ENCODE measurements at places on chromosomes 6 and 20.

DNA sequence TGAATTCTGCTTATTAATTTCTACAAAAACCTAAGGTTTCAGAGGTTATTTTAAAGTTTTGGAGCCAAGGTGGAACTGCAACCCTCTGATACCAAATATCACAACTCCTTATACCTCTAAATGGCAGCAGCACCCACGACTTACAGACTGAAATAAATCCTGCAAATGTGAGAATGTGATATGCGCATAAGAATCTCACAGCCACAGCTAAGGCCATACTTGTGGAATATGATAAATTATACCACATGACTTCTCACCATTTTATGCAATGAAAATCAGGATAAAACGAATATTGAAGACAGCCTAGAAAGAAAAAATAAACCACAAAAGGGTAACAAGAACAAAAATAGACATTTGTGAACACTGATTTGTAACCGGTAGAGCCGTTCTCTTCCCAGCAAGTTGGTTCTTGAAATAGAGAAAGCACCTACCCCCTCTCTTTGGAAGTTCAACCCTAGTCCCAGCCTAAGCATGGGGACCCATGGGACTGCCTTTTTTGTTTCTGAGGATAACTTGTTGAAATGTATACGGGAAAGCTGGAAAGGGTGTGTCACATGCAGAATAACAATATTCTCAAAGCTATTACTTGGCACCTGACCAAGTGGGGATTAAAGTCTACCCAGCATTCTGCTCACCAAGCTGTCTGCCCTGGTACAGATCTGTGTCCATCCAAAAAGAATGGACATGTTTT is 47.1 kb upstream of the MCM9 start:
- no peak for DNase-seq

DNA sequence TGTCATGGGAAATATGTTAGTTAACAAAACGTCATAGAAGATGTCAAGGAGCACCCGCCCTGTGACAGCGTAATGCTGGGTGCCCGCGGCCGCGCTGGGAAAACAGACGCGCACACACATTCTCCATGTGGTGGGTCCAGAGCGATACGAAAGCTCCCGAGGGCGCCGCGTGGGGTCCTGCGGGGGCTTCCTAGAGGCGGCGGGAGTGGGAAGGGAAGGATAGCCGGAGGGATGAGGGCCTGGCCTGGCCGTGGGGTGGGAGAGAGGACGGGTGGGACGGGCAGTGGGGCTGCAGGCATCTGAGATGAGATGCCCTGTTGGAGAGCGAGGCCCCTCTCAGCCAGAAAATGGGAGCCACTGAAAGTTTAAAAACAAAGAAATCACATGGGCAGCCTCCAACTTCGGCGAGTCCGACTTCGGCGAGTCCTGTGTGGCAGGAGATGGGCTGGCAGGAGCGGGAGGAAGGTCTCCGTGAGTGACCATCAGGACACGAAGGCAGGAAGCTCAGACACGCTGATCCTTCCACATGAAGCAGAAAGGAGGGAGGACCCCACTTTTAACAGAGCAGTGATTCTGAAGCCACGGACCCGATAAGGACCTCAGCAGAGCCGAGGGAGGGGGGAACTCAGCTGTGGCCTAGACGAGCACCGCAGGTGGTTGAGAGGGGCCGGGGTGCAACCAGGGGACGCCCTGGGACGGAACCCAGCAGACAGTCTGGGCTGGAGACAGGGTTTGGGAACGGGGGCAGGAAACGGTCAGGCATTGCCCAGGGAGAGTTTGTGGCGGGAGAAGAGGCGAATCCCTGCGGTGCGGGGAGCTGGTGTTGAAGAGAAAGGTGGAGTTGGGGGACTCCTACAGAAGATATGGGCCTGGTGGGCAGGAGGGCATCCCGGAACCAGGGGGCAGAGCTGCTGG is 114.1 kb upstream of the FRMD1 start:
- no peak for DNase-seq

DNA sequence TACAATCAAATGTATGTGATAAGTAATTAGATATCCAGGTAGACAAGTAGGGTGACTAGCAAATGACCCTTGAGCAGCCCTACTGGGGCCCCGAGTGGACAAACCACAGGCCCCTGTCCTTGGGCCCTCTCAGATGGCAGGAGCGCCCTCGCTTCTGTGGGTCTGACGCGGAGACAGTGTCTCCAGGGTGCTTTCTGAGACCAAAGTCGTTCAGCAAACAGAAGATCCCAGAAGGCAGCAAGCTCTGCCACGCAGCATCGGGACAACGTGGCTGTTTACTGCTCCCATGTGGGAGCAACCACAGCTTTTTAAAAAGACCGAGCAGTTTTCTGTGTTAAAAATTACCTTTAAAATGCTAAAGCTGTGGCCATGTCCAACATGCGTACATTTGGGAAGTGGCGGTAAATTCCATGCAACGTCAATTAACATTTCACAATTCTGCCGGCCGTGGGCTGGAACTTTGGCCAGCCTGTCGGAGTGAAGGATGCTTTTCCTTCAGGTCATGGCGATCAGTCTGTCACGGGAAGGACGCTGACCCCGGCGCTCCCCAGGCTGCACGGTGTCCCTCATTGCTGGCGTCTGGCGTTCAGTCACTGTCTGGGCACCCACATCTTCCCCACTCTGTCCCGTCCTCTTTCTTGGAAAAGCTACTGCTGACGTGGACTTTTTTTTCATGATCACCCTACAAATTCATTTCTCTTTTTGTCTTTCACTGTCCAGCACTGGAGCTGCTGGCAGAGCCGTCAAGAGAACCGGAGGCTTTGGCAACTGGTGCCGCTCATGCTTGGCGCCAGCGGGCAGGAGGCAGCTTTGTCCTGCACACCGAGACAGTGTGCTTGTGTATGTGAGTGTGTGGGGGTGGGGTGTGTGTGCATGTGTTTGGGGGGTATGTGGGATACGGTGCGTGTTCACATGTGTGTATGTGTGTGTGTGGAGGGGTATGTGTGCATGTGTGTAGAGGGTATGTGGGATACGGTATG is 293.1 kb downstream of the CDH4 start:
- no peak for DNase-seq

DNA sequence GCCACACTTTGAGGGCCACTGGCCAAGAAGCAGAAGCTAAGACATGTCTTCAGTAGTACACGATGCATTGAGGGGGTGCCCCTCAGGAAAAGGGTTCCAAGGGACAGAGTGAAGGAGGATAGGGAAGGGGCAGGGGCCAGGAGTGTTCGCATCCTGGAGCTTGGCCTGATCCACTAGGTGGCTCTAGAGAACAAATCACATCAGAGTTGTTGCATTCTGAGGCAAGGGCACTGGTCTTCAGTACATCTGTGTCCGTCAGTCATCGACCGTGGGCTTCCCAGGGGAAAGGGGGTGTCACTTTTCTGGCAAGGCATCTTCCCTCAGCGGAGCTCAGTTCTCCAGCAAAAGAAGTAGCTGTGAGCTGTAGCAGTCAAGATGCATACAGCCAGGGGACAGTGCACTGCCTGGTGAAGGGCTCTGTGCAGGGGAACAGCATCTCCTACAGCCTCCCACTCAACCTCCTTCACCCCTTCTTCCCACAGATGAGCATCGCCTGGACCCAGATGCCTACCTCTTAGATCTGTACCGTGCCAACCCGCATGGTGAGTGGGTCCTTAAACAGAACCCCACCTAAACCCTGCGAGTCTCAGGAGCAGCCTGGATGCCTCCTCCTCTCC is 47.8 kb downstream of the ARHGAP40 start:
- DNase-seq, result peak; percentile 4

DNA sequence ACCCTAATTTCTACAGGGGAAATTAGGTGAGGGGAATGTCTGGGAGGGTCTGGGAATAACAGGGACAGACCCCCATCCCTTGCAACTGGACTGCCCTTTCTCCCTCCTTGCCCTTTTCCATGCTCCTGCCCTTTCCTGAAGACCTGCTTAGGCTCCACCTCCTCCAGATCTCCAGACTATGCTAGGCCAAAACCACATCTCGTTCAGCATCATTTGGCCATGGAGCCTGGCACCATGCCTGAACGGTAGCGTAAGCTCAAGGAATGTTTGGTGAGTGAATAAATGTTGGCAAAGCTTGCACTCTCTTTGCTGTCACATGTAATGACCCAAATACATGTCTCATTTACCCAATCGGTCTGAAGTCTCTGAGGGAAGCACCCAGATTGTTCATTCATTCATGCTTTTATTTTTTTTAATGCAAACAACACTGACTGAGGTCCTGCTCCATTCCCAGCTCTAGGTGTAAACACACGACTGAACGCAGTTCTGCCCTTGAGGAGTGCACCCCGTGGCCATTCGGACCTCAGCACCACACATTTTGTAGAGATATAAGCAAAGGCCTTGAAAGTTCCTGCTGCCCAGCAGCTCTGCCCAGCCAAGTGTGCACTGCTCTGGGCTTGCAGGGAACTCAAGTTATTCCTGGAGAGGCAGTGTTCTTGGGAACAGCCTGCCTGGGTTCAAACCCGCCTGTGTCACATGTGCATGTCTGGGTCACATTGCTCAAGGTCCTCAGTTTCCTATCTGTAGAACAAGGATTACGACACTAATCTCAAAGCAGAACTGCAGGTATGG is 1.1 kb upstream of the GRM4 start:
- DNase-seq, result no peak

DNA sequence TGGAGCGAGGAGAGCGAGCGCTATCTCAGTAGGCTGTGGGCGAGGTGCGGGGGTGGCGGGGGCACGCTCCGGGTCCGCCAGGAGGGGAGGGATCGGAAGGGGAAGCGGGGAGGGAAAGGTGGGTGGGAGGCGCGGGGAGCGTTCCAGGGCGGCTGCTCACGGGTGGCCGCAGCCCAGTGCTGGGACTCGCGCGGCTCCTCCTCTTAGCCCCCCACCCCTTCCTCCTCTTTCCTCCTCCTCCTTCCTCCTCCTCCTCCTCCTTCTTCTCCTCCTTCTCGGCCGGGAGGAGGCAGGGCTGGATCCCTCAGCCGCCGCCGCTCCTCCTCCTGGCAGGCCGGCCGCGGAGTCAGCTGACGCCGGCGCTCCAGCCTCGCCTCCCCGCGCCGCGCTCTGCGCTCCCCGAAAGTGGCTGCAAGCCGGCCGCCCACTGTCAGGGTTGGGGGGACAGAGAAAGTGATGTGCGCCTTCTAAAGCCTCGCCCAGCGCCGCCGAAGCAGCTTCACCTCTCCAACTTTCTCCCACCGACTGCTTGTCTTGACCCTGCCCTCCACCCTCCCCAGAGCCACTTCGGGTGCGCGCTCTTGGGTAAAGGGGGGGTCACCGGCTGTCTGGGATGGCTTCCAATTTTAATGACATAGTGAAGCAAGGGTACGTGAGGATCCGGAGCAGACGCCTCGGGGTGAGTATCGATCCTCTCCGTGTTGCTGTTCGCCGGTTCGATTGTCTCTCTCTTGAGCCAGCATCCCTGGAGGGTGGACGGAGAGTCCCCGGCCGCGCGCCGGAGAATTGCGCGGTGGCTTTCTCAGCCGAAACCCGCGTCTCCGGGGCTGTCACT is at the start of gene DOK5:
Gene DOK5 (plus strand): TSS at position 260 of the 835 bp plus-strand sequence. CDS start 354 bp downstream, at position 614.
- no peak for DNase-seq

GRCh38 chr6:15430186-15430585 is 184.3 kb downstream of the JARID2 start:
- no peak for DNase-seq

GRCh38 chr6:52617087-52617486 is 40.2 kb upstream of the TRAM2 start:
- no peak for DNase-seq

GRCh38 chr20:51366155-51366886 is 176.2 kb downstream of the NFATC2 start:
- DNase-seq, result no peak

- no peak for DNase-seq
Measured at GRCh38 chr6:15417811-15418210, 171.9 kb downstream of the JARID2 start.

DNA sequence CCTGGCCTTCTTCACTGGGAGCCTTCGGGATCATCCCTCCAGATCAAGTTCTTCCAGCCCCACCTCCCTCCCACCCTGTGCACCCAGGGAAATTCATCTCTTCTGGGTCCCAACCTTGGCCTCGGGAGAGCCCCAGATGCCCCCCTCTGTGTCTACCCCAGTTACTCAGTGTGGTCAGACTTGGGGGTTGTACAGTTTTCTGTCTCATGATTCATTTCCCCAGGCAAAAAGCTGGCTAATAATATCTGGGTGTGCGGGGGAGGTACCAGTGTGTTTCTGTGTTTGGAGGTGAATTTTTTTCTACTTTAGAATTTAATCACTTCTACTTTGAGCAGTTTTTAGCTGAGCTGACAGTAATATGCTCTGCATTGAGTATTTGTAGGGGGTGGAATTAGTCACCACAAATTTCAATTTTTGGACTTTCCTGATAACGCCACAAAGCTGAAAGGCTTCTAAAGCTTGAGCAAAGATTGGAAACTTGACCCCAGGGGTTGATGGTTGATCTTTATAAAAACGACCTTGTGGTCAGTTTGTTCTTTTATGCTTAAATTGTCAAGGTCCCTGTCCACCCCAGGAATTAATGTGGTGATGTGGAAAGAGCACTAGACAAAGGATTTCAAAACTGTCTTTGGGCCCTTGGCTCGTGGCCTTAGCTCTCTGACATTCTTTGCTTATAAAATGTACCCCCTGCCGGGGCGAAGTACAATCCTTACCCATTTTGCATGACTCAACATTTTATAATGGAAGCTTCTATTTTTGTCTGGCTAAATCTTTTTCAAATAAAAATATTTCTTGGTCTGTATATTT is 284.7 kb upstream of the TAB2 start:
- DNase-seq, result peak; percentile 24

DNA sequence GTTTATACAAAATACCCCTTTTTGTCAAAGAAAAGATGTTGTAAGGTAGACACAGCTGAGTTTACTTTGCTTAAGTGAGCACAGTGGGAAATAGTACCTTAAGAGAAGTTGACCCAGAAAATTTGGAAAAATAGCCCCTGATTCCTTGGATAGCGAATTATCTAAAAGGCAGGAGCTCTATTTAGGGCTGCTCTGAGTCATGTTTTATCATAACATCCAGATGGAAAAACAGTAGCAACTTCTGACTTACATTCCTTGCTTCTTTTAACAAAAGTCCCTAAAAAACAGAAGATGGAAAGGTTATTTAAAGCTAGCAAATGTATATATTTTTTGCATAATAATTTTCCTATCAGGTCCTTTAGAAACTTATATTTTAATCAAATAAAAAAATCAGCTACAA is 59.0 kb downstream of the THEMIS start:
- no peak for DNase-seq

GRCh38 chr20:17951323-17951722 is 17.3 kb downstream of the SNX5 start:
- no peak for DNase-seq

GRCh38 chr20:15848126-15848525 is 725.1 kb downstream of the KIF16B start:
- DNase-seq, result no peak

- DNase-seq, result no peak
Measured at GRCh38 chr6:143007646-143008045, 53.0 kb upstream of the AIG1 start.

DNA sequence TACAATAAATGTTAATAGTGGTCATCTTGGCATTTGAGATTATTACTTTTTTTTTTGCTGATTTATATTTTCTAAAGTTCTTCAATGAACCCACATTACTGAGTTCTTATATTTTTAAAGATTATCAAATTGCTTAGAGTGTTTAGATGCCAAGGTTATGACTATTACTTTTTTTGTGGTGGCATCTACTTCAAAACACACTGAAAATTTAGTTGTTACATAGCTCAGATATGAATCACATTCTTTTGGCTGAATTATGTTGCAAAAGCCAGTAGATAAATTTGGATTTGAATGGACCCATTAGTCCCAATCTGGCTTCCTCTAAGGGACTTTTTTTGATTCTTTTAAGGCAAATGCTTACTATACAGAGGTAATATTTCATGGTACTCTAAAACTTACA is 8.9 kb downstream of the UTRN start:
- no peak for DNase-seq
